Naive thymus-derived CD8-positive, alpha-beta T cell (primary cell): ENCODE measurements at places on chromosomes 16 and 17. TPM values are rescaled to one million over a fixed set of nuclear protein-coding genes. Genes with fewer than 3 reads are reported as not detected.

- no peak for DNase-seq
- H3K4me1 ChIP-seq: no peaks in the 10 kb centered on the region
- H3K27me3 ChIP-seq: peaks cover 10% of the 10 kb centered on the region
- H3K36me3 ChIP-seq: peaks cover 2% of the 10 kb centered on the region
- H3K4me3 ChIP-seq: no peak overlapping the region
These were observed 152.4 kb downstream of the ABCC12 start for GRCh38 chr16:48003206-48003907.

DNA sequence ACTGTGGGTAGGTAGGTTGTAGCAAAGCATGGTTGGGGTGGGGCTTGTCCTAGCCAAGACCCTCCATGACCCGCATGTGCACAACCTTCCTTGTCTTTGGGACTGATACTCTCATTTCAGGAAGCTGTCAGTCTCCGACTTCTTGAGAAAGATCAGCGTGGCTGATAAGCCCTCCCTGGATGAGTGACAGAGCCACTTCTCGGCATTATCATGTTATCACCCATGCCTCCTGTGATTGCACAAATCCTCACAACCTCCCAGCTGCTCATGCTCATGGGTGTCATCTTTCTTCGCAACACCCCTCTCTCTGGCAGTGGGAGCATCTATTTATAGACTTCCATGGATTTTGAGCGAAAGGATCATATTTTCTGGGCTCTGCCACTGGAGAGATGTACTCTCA is 314.2 kb downstream of the FOXL1 start:
- no peaks in the 10 kb centered on the region for H3K4me1 ChIP-seq
- no peak overlapping the region for H3K4me3 ChIP-seq
- H3K36me3 ChIP-seq: no peaks in the 10 kb centered on the region
- peaks cover 36% of the 10 kb centered on the region for H3K27me3 ChIP-seq

DNA sequence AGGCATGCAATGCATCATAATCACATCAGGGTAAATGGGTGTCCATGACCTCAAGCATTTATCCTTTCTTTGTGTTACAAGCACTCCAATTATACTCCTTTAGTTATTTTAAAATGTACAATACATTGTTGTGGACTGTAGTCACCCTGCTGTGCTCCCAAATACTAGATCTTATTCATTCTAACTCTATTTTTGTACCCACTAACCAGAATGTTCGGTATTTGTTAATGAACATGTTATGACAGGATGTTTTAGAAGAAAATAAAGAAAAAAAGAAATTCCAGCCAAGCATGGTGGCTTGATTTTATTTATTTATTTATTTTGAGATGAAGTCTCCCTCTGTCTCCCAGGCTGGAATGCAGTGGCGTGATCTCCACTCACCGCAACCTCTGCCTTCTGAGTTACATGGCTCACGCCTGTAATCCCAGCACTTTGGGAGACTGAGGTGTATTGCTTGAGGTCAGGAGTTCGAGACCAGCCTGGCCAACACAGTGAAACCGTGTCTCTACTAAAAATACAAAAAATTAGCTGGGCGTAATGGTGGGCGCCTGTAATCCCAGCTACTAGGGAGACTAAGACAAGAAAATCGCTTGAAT is 1.8 kb upstream of the NDE1 start:
- no peak overlapping the region for H3K4me3 ChIP-seq
- no peak overlapping the region for H3K27ac ChIP-seq
- H3K36me3 ChIP-seq: peaks cover 7% of the 10 kb centered on the region
- H3K4me1 ChIP-seq: peaks cover 39% of the 10 kb centered on the region
- no peaks in the 10 kb centered on the region for H3K27me3 ChIP-seq
- no peak for DNase-seq

The SDR42E1 gene
- 1.7 TPM for polyA plus RNA-seq

The VMO1 gene
- polyA plus RNA-seq: not detected

The RAB11FIP4 gene
- 14.9 TPM for polyA plus RNA-seq

The CES1 gene
- not detected for polyA plus RNA-seq

- no peak overlapping the region for H3K27ac ChIP-seq
- peaks cover 3% of the 10 kb centered on the region for H3K27me3 ChIP-seq
- H3K4me3 ChIP-seq: no peak overlapping the region
- peaks cover 42% of the 10 kb centered on the region for H3K4me1 ChIP-seq
- no peak for DNase-seq
These were observed 2.3 kb upstream of the PAQR4 start for GRCh38 chr16:2966808-2967191.

The OR1F1 gene
- not detected for polyA plus RNA-seq

- peak; percentile 31 for DNase-seq
- H3K36me3 ChIP-seq: peaks cover 6% of the 10 kb centered on the region
- H3K27me3 ChIP-seq: no peaks in the 10 kb centered on the region
- peak overlapping the region; percentile 94 for H3K4me3 ChIP-seq
- peaks cover 44% of the 10 kb centered on the region for H3K4me1 ChIP-seq
- peak overlapping the region; percentile 97 for H3K27ac ChIP-seq
These were observed 722 bp upstream of the SLC38A10 start for GRCh38 chr17:81295676-81296381.

DNA sequence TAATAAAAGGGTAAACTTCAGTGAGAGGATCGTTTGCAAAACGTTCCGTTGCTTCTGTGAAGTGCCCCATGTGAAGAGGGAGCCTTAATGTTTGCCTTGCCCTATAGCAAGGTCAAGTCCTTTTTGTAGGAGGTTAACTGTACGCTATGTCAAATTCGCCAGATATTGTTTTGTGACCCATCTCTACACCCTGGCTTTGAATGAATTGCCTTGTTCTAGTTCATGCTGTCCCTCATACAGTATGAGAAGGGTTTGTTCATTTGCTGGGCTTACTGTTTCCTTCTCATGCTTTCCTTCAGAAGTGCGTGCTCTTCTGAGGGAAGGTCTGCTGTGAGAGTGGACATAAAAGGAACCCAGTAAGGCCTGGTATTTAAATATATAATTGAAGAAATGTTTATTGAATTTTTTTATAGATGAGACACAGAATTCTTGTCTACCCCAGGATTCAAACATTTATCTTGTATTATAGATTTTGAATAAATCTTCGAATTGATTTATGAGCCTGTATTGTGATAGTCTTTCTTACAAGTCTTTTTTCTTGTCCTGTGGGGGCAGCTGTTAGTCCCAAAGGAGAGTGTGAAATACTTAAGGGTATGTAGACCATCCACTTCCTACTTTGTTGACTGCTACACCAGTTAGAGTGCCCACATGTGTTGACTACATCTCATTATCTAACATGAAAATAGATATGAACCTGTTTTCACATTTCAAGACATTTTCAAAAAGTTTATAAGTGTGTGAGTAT is 1.7 kb downstream of the MAP3K3 start:
- H3K4me3 ChIP-seq: peak overlapping the region; percentile 98
- H3K27me3 ChIP-seq: no peaks in the 10 kb centered on the region
- H3K4me1 ChIP-seq: peaks cover 56% of the 10 kb centered on the region
- H3K36me3 ChIP-seq: no peaks in the 10 kb centered on the region

The EPOP gene
- 0.04 TPM for polyA plus RNA-seq

DNA sequence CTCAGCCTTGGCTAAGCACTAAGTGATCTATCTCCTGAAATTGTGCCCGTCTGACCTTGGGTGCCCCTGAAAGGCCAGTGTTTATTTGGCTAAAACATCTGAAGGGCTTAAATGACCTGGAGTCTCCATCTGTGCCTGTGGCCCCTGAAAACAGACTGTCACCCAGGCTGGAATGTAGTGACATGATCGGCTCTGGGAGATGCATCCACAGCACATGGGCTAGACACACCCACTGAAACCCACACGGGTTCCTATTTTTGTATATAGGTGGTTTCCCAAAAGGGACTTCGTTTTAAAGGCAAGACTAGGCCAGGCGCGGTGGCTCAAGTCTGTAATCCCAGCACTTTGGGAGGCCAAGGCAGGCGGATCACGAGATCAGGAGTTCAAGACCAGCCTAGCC is 13.5 kb downstream of the CEP295NL start:
- peak overlapping the region; percentile 46 for H3K27ac ChIP-seq
- peaks cover 42% of the 10 kb centered on the region for H3K4me1 ChIP-seq
- no peaks in the 10 kb centered on the region for H3K36me3 ChIP-seq
- DNase-seq: no peak
- H3K4me3 ChIP-seq: peak overlapping the region; percentile 29
- no peaks in the 10 kb centered on the region for H3K27me3 ChIP-seq

DNA sequence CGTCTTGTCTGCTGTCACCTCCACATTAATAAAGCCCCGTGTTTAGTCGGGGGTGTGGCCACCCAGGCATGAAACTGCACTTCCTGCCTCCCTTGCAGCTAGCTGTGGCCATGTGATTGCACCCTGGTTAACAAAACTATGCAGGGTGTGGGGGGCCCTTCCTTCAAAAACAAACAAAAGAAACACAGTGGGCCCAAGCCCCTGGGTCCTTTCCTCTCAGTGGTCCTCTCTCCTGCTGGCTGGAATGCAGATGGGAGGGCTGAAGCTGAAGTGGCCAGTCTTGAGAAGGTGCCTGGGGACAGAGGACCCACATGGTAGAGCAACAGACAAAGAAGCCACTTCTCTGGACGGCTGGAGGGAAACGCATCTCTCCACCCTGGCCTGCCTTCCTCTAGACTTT is 38.0 kb upstream of the FOXF1 start:
- peaks cover 20% of the 10 kb centered on the region for H3K27me3 ChIP-seq
- no peak overlapping the region for H3K4me3 ChIP-seq
- no peaks in the 10 kb centered on the region for H3K4me1 ChIP-seq

- H3K27me3 ChIP-seq: no peaks in the 10 kb centered on the region
- DNase-seq: no peak
- H3K36me3 ChIP-seq: no peaks in the 10 kb centered on the region
- H3K27ac ChIP-seq: peak overlapping the region; percentile 40
These were observed 3.6 kb upstream of the TMIGD1 start for GRCh38 chr17:30337393-30337999.

DNA sequence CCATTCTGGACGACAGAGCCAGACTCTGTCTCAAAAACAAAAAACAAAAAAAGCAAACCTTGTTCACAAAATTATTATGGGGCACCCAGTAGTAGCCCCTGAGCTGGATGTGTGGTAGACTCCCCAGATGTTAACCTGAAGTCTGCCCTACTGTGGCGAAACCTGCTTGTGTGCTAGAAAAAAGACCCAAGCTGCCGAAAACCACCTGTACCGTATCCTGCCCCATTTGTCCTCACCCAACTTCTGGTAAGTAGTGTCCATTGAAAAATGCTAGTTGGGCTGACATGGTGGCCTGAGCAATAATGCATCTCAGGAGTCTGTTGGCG is 9.1 kb downstream of the RMI2 start:
- H3K4me3 ChIP-seq: peak overlapping the region; percentile 86
- H3K27ac ChIP-seq: peak overlapping the region; percentile 96
- no peak for DNase-seq

DNA sequence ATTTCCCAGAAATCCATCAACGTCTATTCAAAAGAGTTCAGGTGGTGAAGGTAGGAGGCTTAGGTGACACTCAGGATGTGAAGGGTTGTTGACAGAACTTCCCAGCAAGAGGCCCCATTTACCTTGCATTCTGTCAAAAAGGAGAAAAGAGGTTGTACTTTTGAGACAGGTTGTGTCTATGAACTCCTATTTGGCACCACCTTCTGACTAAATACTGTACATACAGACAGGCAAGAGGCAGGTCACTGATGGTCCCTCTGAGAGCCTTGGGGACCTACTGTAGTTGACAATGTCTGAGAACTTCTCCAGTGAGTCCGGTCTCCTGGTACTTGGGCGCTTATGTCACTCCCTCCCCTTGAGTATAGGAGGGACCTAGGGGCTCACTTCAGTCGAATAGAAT is 479.3 kb upstream of the ZFHX3 start:
- no peak for DNase-seq
- no peaks in the 10 kb centered on the region for H3K36me3 ChIP-seq
- no peaks in the 10 kb centered on the region for H3K4me1 ChIP-seq
- no peak overlapping the region for H3K4me3 ChIP-seq

DNA sequence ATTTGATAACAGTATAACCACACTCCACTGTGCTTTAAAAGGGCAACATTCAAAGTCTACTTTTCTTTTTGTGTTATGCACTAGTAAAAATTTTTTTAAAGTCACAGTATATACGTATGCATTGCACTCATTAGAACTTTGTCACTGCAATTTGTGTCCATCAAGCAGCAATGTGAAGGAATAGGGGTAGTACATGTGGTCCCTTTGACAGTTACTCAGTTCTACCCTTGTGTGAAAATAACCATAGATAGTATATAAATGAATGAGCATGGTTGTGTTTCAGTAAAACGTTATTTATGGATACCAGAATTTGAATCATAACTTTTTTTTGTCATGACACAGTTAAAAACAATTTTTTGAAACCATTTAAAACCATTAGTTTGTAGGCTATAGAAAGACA is 30.7 kb downstream of the NFATC3 start:
- peak overlapping the region; percentile 58 for H3K4me3 ChIP-seq
- no peak for DNase-seq
- peaks cover 42% of the 10 kb centered on the region for H3K4me1 ChIP-seq
- H3K36me3 ChIP-seq: peaks cover 7% of the 10 kb centered on the region
- peak overlapping the region; percentile 55 for H3K27ac ChIP-seq

The HSPB9 gene
- not detected for polyA plus RNA-seq

- H3K4me3 ChIP-seq: peak overlapping the region; percentile 71
- no peaks in the 10 kb centered on the region for H3K27me3 ChIP-seq
- H3K27ac ChIP-seq: peak overlapping the region; percentile 79
- no peaks in the 10 kb centered on the region for H3K36me3 ChIP-seq
- no peak for DNase-seq
These were observed 27.1 kb downstream of the CDH13 start for GRCh38 chr16:82653550-82654511.

The HBA2 gene
- 0.89 TPM for polyA plus RNA-seq

- no peaks in the 10 kb centered on the region for H3K4me1 ChIP-seq
- no peak overlapping the region for H3K4me3 ChIP-seq
- no peak overlapping the region for H3K27ac ChIP-seq
- H3K27me3 ChIP-seq: no peaks in the 10 kb centered on the region
- peaks cover 13% of the 10 kb centered on the region for H3K36me3 ChIP-seq
These were observed 99.8 kb downstream of the NLK start for GRCh38 chr17:28142305-28142704.

- H3K36me3 ChIP-seq: peaks cover 12% of the 10 kb centered on the region
- no peaks in the 10 kb centered on the region for H3K27me3 ChIP-seq
- DNase-seq: no peak
These were observed 17.0 kb downstream of the GJD3 start for GRCh38 chr17:40347319-40348135.

DNA sequence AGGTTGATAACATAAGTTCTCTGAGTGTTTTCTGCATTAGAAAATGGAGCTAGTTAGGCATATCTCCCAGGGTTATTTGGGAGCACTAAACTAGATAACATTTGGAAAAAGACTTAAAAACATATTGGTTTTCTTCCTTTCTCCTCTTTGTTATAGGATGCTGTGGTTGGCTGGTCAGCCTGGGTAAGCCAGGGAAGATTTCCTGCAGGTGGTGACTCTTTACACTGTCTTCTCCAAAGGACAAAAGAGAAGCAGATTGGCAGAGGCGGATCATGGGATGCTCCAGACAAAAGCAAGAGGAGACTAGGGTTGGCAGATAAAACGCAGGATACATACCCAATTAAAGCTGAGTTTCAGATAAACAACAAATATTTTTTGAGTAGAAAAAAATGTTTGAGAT is 6.2 kb upstream of the CRYBA1 start:
- no peaks in the 10 kb centered on the region for H3K27me3 ChIP-seq
- H3K36me3 ChIP-seq: no peaks in the 10 kb centered on the region
- H3K27ac ChIP-seq: no peak overlapping the region
- H3K4me1 ChIP-seq: peaks cover 3% of the 10 kb centered on the region
- DNase-seq: no peak
